Stimulated activated CD8-positive, alpha-beta memory T cell treated with anti-CD3 and anti-CD28 coated beads, Interleukin-15, amount 100 ng/mL, for 1 hour (primary cell): ENCODE measurements at places on chromosomes 2 and 18.

DNA sequence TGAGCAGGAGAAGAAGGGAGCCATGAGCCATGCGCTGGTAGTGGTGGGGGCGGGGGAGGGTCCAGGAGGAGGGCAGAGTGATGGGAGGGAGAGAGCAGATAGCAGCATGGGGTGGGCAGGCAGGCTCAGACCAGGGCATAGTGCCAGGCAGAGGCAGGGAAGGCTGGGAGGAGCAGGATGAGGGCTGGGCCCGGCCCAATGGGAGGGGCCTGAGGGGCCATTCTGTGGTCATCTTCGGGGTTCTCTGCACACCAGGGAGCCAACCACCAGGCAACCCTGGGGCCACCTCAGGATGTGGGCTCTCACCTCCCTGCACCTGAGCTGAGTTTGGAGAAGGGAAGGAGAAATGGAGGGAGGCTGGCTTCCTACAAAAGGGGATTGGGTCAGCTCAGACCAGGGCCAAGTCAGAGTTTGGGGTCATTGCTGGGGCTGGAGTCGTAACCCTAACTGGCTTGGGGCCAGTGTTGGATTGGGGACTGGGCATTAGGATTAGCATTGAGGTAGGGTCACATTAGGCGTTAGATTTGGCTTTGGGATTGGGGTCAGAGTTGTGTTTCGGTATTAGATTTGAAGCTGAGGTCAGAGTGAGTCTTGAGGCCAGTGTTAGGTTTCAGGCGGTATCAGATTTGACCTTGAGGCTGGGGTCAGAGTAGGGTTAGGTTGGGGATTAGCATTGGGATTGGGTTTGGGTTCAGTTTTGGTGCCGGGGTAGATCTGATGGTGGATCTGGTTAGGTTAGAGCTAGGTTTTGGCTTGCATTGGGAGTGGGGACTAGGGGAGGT is 11.2 kb downstream of the VIL1 start:
- DNase-seq: no peak

GRCh38 chr2:64212346-64212745 is 68.1 kb upstream of the PELI1 start:
- DNase-seq: no peak

GRCh38 chr2:75489721-75490120 is 71.0 kb downstream of the EVA1A start:
- DNase-seq: no peak

GRCh38 chr2:118576109-118576855 is 271.2 kb downstream of the EN1 start:
- DNase-seq: no peak

DNA sequence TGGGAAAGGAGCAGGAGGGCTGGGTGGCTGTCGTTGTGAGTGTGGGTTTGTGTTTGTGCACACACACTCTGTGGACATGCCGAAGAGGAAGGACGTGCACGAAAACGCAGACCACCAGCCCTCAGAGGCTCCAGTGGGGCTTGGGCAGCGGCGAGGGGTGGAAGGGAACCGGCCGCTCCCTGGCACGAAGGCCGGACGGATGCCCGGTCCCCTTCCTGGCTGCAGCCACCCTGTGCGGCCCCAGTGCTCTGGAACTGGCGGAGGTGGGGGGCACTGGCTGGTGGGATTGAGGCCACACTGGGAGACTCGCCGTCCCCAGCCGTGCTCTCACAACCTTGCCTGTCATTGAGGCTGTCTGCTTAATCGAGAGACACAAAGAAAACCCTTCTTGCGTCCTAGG is 852.6 kb upstream of the SALL3 start:
- DNase-seq: no peak

DNA sequence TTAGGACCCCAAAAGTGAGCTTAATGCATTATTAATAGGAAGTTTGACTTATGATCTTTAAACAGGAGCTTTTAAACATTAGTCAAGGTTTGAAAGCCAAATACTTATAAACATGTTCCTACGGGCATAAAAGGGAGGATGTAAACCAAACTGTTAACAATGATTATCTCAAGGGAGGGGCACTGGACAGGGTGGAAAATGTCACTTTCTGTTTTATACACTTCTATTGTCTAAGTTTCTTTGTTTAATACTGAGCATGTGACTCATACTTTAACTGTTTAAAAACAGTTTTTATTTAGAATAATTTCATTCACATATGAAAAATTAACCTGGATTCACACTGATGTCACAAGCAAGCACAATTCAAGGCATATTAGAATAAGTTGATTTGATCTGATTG is 18.3 kb upstream of the ITGA6 start:
- DNase-seq: no peak

- DNase-seq: no peak
These were observed 12.2 kb downstream of the SPATA3 start for GRCh38 chr2:231008131-231008530.

DNA sequence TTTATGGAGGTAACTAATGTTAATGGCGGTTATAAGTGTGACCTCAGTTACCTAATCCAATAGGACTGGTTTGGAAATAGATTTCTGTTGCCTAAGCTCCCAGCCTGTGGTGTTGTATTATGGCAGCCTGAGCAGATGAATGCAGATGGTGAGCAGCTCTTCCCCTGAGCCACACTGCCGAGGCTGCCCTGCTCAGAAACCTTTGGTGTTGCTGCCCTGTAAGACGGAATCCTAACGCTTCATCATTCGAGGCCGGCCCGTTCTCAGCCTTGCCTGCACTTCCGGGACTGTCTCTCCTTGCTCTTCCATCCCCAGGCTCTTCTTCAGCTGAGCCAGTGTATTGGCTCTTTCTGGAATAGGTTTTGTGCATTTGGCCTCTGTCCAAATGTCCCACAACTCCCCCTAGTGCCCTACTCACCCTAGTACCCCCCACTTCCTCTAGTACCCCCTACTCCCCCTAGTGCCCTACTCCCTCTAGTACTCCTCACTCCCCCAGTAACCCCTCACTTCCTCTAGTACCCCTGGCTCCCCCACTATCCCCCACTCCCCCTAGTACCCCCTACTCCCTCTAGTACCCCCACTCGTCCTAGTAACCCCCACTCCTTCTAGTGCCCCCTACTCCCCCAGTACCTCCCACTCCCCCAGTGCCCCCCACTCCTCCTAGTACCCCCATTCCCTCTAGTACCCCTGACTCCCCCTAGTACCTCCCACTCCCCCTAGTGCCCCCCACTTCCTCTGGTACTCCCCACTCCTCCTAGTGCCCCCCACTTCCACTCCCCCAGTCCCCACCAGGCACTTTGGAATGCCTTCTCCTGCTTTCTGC is 106.0 kb upstream of the TAF1B start:
- DNase-seq: no peak

- no peak for DNase-seq
These were observed 5.8 kb upstream of the LRP1B start for GRCh38 chr2:142136571-142136970.

DNA sequence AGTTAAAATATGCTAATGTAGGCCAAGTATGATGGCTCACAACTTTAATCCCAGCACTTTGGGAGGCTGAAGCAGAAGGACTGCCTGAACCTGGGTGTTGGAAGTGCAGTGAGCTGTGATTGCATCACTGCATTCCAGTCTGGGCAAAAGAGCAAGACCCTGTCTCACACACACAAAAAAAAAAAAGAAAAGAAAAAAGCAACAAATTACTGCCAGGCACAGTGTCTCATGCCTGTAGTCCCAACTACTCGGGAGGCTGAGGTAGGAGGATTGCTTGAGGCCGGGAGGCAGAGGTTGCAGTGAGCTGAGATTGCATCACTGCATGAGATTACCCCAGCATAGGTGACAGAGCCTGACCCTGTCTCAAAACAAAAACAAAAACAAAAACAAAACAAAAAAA is 110.6 kb downstream of the PRELID3A start:
- DNase-seq: no peak
